ENCODE measurements at places on chromosomes 6 and 20.

GRCh38 chr20:916125-916799 is at the start of gene ANGPT4:
TSS of gene ANGPT4 (minus strand) at chr20:916334. CDS start at chr20:916214, 120 bp downstream.
- DNase-seq: no peak

DNA sequence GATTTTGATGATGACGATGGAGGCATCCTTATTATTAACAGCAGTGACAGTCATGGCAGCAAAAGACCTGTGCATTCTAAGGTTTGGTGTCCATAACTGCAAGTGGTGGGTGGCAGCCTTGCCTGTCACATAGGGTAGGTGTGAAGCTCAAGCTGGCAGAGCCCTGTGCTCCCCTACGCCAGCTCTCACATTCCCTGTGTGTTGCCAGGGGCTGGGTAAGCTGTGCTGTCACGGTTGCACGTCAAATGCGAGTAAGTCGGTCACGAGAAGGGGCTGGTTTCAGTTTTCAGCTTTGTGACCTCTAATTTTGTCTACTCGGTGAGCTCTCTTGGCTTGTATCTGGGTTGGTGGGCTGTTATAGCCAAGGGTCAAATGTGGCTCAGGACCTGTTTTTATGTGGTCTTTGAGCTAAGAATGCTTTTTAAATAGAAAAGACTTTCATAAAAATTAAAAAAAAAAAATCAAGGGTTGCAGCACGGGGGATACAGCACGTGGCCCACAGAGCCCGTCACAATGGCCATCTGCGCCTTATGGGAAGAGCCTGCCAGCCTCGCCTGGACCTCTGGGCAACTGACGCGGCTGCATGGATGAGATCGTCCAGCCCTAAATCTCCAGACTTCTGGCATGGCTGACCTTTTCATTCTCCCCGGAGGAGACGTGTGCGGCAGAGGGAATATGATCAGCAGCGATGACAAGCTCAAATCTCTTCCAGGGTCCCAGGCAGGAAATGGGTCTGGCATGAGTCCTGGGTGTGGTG is 148.5 kb downstream of the PHACTR3 start:
- DNase-seq: no peak

GRCh38 chr20:4767084-4767483 is 45.4 kb downstream of the PRND start:
- no peak for DNase-seq

DNA sequence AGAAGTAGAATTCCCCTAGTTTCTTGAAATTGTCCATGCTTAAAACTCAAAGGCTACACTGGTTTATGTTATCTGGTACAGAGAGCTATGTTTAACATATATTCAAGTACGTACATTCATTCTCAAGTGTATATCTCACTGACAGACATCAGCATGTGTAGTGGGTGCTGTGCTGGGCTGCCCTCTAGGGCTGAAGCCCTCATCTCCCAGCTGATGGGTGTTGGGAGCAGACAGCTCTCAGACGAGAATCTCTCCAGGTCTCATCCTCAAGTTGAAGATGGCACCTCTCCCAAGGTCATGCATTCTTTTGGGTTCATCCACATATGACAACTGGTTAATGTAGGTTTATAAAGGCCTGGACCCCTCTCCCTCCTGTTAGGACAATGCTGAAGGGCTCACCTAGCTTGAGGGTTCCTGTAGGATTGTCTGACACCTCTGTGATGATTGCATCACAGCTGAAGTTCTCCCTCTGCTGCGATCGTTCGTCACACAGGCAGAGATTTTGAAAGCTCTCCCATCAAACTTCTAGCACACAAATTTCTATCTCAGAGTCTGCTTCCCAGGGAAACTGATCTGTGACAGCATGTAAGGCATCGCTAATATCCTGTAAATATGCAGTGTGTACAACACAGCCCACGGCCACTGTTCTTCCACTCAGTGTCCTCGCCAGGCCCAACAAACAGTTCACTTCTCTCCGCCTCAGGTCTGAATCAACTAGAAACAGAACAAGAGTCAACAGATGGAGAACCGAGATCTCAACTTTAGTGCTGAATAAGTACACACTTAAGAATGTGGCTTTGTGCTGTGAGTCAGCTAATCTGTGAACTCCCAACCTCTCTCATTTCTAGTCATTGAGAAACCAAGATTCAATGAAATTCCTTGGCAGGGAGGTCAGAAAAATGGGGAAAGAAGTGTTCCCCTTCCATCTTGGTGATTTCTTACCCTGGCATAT is 43.2 kb downstream of the PREP start:
- no peak for DNase-seq

DNA sequence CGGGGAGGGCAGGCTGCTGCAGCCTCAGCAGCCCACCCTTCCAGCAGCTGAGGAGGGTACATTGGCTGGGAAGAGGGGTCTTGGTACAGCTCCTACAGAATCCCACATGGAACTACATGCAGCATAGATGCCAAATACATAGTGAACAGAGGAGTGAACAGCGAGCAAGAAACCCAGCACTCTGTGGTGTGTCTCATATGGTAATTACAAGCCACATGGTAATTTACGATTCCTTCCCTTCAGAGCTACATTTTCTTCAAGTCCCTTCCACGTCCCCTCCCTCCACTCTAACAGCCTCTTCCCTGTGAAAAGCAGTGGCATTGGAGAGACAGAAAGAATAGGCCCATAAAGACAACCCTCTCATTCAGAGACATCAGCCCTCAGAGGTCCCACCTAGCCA is 167.7 kb downstream of the SYNDIG1 start:
- no peak for DNase-seq

GRCh38 chr6:85118233-85118632 is 331.6 kb upstream of the NT5E start:
- DNase-seq: no peak

GRCh38 chr6:12798326-12798725 is 81.8 kb downstream of the PHACTR1 start:
- no peak for DNase-seq

GRCh38 chr6:30935018-30935417 is 3.0 kb upstream of the SFTA2 start:
- DNase-seq: no peak

DNA sequence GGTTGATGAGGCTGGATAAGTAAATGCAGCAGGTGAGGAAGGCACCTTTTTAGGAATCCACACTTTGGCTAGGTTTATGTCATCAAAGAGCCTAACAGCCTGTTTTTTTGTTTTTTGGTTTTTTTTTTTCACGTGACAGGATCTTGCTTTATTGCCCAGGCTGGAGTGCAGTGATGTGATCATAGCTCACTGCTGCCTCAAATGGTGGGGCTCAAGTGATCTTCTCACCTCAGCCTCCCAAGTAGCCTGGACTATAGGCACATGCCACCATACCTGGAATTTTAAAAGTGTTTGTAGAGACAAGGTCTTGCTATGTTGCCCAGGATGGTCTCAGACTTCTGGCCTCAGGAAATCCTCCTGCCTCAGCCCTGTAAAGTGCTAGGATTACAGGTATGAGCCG is 36.1 kb downstream of the ZNF334 start:
- no peak for DNase-seq

DNA sequence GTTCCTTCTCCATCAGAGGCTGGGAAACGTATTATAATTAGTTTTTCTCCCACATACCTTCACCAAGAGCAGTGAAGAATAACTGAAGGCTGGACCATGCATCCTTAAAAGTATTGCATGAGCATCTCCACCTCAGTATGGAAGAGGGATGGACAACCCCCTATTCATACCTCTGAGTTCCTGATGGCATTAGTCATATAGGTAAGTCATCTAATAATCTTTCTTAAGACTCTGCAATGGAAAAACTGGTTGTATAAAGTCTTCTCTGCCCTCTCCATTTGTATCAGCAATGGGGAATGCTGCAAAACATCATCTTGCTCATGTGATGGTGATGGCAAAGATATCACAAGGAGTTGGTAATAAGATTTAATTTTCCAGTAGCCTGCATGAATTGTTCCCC is 24.5 kb downstream of the PGM3 start:
- DNase-seq: no peak

- DNase-seq: no peak
Observed at GRCh38 chr20:19944772-19945459, 72.2 kb upstream of the NAA20 start.

GRCh38 chr20:59150821-59151251 is 12.8 kb upstream of the ZNF831 start:
- DNase-seq: no peak

- DNase-seq: no peak
Observed at GRCh38 chr6:1739680-1740079, 130.0 kb downstream of the FOXC1 start.

- no peak for DNase-seq
Observed at GRCh38 chr20:1896484-1897258, 1.5 kb downstream of the SIRPA start.

DNA sequence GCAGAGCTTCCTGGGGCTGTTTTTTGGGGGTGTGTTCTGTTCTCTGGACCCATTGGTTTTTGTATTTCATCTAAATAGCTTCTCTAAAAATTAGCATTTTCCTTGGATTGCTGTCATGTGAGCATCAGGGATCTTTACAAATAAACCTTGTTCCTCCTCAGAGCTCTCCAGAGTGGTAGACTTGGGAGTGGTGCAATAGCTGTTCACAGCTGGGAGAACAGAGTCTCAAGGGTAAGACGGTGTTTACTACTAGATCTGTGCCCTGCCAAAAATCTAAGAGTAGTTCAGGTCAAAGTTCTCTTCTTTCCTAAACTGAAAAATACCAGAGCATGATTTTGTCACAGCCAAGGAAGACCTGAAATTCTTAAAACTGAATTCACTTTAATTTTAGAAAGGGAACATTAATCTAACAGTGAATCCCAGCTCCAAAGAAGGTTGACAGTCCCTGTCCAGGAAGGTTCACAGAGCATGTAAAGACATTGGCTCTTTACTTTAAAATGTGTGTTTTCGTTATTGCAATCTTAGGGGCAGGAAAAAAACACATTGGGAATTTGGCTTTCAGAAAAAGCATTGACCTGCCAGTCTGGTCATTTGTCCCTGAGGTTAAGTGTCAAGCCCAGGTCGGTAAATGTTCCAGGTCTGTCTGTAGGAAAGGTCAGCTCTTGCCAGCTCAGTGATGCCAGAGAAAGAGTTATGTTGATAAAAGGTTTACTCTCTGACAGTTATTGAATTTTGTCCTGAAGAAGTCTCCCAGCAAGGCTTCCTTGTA is 43.3 kb downstream of the VAPB start:
- DNase-seq: no peak

GRCh38 chr6:121055572-121056163 is 278.6 kb downstream of the TBC1D32 start:
- DNase-seq: no peak

- peak; percentile 47 for DNase-seq
Observed at GRCh38 chr6:42984924-42985475, 630 bp downstream of the PPP2R5D start.

DNA sequence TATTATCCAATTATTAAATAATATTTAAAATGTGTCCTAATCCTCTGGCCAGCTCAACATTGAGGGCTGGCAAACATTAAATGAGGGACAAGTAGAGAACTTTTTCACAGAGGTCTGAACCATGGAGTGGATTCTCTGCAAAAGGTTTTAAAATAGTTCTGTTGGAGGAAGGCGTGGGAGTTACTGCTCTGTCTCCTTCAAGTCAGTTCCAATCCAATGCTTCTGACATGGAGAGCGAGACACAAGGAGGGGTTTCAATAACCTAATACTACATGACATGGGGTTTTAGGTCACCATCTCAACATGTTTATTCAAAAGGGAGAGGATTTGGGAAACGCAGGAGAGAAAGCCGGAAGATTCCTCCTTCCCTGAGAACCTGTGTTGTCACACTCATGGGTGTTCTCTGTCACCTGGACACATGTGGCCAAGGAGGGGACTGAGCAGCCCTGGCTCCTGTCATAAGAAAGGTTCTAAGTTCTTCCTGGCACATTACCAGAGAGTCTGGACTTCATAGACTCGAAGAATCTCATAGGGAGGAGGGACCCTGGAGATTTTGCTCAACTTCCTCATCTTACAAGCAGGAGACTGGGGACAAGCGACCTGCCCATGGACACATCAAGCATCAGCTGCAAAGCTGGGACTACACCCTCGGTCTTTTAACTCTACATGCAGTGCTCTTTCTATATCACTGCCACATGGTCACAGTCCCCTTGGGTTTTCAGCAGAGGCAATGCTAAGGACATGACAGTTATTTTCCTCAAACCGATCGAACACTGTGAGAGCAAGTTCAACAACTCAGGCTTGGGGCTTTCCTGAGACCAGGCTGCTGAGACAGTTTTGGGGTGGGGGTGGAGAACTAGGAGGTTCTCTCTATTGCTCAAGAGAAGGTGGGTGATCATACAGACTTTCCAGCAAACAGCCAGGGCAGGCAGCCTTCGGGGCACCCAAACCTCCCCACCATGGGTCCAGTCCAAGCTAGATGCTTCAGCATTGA is 38.6 kb downstream of the PRDM1 start:
- no peak for DNase-seq

DNA sequence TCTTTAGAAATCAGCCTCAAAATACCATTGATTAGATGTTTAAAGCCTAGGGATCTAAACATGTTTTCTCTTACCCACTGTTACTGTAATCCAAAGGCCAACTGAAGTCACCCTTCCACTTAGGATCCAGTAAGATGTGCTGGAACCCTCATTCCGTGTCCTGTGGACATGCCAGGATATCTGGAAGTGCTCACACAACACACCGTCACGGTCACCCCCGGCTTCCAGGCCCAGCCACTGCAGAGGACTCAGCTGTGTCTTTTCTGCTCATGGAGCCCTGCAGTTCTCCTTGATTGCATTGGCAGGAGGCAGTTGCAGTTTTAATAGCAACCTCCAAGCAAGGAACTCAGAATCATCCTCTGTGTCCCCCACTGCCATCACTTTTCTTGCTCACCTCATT is 93.3 kb downstream of the CAP2 start:
- DNase-seq: no peak

- DNase-seq: no peak
Observed at GRCh38 chr6:109291902-109292301, 90.4 kb downstream of the CD164 start.

DNA sequence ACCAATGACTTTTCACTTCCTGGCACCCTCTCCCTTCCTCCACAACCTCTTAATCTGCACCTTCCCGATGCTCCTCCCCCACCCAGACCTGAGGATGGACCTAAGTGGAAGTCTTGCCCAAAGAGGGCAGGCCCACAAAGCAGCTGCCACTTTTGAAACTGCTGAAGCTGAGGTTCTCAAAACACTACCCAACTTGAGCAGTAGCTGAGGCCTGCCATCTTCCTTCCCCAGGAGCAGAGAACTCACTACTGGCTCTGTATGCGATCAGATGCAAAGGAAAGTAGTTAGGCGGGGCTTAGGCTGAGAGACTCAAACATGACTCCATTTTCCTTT is 1.5 kb downstream of the HM13 start:
- no peak for DNase-seq

DNA sequence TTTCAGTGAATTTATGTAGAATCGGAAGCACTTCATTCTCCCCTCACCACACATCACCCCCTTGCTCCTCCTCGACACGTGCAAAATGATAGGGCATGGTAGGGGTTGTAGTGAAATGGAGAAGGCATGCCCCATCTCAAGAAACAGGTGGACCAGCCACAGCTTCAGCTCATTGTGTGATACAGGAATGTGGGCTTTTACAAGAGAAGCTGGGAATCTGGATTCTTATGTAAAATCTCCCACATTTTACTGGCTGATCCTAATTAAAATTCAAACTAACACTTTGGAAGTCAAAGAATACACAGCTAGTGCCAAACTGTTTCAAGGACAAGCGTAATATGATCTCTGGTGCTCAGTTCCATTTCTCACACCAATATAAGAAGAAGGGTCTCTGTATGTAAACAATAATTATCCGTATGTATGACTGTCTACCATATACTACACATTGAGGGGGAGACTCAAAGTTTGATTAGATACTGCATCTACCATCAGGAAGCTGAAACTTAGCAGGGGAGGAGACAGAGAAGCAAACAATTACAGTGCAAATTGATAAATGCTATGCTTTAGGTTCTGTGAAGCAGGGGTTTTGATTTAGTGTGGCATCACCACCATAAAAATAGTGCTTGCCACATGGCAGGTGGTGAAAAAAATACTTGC is 24.3 kb upstream of the KIAA0408 start:
- no peak for DNase-seq

All from activated T-cell treated with anti-CD3 and anti-CD28 coated beads, Interleukin-2, amount 50 U/mL, for 24 hours (primary cell).